ENCODE measurements at places on chromosomes 4 and X.

DNA sequence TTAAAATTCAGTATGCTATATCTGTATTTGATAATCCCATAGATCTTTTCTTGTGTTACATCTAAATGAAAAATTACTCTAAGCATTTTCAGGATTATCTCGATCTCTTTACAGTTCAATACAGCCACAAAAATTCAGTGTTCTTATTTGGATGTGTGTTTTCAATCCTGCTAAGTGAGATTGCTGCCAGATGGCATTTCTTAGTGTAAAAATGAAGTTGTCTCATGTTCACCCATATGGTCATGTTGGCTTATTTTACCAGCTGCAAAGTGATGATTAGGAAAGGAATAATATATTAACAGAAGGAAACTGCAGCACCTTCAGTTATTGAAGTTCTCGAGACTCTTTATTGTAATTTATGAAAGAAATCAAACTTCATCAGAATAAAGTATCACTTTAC lies 12.1 kb upstream of the FAM47A start:
- no peak for DNase-seq

DNA sequence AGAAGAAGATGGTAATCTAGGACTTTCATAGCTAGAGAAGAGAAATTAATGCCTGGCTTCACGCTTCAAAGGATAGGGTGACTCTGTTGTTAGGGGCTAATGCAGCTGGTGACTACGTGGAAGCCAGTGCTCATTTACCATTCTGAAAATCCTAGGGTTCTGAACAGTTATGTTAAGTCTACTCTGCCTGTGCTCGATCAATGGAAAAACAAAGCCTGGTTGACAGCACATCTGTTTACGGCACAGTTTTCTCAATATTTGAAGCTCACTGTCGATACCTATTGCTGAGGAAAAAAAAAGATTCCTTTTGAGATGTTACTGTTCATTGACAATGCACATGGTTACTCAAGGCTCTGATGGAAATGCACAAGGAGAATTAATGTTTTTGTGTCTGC lies 182.6 kb upstream of the NUDT6 start:
- DNase-seq, result no peak

- DNase-seq, result no peak
Measured at GRCh38 chr4:72374159-72374558, 194.9 kb downstream of the ADAMTS3 start.

- DNase-seq, result no peak
Measured at GRCh38 chr4:153428941-153429475, 37.2 kb upstream of the TMEM131L start.

- no peak for DNase-seq
Measured at GRCh38 chrX:69083801-69084200, 81.5 kb downstream of the PJA1 start.

DNA sequence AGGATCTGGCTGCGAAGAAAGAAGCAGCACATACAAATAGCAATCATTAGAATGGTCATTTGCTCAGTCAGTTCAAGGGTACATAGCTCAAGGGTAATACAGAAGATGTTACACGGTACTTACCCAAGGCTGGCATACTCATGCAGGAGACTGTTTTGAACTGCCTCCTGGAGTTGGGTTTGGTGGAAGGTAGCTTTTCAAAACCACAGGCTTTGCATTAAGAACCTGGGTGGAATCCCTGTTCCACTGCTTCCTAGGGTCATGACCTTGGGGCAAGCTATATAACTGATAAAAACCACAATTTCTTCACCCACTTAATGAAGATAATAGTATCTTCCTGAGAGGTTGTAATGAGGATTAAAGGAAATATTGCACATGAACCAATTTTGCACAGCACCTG lies 36.5 kb downstream of the TBC1D9 start:
- DNase-seq, result no peak

- DNase-seq, result no peak
Measured at GRCh38 chr4:151567056-151567455, 158.1 kb downstream of the FHIP1A start.

GRCh38 chr4:90118527-90119195 lies 8.5 kb upstream of the CCSER1 start:
- no peak for DNase-seq

DNA sequence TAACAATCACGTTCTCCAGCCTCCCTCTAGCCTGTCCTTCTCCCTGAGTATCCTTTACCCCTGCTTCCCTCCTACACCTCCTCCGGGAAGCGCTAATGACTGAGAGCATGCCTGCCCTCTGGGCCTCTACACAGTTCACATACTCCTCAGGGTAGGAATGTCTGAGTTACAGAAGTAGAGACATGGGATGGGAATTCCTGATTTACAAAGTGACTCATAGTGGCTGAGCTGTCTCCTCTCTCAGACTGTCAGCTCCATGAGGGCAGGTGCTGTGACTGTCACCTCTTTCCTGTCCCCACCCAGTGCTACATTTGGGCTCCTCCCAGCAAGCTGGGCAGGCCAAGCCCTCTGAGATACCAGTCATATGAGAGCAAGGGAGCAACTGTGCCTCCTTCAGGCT lies 2.6 kb downstream of the LAS1L start:
- DNase-seq, result no peak

GRCh38 chrX:129581904-129582303 lies 41.8 kb downstream of the OCRL start:
- DNase-seq, result no peak

All from stimulated activated CD4-positive, alpha-beta T cell treated with anti-CD3 and anti-CD28 coated beads, Interleukin-1b, Interleukin-23, amount 100 ng/mL, for 1 hour (primary cell).